A172 (cell line): ENCODE measurements at places on chromosomes 5 and 9.

DNA sequence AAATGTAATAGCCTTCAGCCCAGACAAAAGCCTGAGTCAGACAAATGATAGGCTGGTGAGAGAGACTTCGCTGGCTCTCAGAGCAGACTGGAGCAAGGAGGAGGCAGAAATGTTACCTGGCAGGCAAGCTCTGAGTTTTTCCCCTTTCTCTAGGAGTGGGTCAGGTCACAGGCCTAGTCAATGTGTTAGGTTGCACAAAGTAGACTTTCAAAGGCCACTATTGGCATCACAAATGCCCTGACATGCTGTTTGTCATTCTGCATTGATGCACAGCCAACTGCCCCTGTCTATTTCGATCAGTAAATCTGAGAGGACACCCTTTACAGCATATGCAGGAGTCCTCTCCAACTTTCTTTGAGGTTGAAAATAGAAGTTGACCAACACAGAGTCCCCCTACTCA is 15.5 kb upstream of the C1QTNF3 start:
- no peak for DNase-seq

DNA sequence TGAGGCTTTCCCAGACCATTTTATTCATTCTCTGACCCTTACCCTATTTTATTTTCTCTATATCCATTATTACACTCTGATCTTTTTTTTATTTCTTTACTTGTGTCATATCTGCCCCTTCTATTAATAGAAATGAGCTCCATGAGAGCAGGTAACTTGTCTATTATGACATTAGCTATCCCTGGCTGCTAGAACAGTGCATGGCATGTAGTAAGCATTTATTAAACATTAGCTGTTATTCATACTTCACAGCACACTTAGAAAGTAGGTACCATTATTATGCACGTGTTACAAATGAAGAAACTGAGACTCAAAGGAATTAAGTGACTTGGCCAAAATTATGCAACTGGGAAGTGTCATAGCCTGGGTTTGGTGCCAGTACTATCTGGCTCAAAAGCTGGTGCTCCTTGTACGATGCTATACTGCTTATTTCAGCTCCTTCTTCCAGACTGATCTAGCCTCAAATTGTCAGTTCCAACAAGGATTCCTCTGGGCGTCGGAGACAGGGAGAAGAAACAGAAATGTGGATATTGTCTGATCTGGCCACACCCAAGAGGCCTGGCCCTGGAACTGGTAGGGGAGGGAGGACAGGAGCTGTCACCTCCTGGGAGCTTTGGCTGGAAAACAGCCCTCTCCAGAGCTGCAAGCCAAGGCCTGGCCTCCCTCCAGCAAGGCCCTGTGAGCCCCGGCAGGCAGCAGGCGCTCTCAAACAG is 10.8 kb upstream of the NIPAL4 start:
- DNase-seq = no peak

- DNase-seq = no peak
Observed at GRCh38 chr5:119359737-119360413, 4.1 kb downstream of the TNFAIP8 start.

DNA sequence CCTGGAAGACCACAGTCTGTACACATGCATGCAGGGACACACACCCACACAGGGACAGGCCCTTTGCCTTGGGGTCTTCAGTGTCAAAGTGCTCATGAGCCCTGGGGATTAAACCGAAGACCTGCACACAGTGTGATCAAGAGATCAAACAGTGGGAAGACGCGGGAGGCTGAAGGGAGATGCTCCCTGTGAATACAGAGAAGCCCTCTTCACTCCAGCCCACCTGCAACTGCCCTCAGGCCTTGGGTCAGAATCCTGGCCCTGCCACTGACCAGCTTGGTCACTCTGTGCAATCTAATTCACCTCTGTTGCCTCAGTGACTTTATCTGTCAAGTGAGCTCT is 2.9 kb downstream of the RALGDS start:
- no peak for DNase-seq

- DNase-seq = peak; percentile 14
Observed at GRCh38 chr5:9834871-9835770, 205.0 kb upstream of the TAS2R1 start.

DNA sequence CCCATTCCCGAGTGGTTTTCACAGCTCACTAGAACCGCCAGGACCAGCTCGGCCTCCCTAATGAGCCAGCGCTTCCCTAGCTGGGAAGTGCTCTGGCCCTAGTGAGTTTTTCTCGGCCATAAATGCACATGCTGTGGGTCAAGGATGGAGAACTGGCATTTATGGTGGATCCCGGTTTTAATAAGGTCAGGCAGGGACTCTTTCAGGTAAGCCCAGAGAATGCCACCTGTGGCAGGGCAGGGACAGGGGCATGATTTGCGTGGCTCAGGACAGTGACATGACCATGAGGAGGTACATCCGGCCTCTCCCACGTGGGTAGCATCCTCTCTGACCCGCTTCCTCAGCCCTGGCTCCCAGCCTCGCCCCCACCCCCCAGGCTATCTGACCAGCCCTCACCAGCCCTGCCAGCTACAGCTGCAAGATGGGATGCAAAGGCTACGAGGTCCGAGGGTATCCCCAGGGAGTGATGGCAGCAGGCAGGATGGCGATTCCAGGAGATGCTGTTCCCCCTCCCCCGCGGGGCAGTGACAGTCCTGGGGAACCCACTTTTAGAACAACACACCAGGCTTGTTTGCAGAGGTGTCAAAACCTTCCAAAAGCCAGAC is 60.3 kb upstream of the ADAMTS2 start:
- DNase-seq = no peak

GRCh38 chr5:127870914-127871313 is 167.7 kb downstream of the CCDC192 start:
- no peak for DNase-seq

- peak; percentile 42 for DNase-seq
Observed at GRCh38 chr5:139446956-139447779, 7.8 kb upstream of the DNAJC18 start.

GRCh38 chr9:108869092-108869725 is 7.1 kb downstream of the ACTL7A start:
- DNase-seq = peak; percentile 58

GRCh38 chr9:100341889-100342288 is 10.9 kb downstream of the TEX10 start:
- DNase-seq = no peak

GRCh38 chr9:18350995-18351595 is 122.9 kb upstream of the ADAMTSL1 start:
- DNase-seq = no peak

- DNase-seq = no peak
Observed at GRCh38 chr5:146799231-146799630, 79.3 kb downstream of the PPP2R2B start.

- DNase-seq = no peak
Observed at GRCh38 chr5:89694026-89694550, 715.5 kb downstream of the CETN3 start.

- DNase-seq = peak; percentile 30
Observed at GRCh38 chr5:173880306-173880985, 7.7 kb upstream of the CPEB4 start.

DNA sequence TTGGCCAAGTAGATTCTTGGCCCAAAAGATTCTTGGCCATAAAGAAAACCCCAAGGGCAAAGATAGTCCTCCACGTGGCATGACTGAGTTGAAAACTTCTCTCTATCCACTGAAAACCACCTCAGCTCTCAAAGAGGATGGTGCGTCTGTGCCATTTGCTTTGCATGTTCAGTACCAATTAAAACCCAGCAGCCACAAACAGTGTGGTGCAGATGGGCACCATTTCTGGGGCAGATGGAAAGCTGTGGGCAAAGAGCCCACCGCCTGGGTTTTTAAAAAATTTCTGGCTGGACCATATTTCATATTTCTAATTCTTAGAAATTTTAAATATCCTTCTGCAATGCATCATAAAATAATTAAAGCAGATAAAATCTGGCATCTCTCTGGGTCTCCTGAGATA is 84.5 kb upstream of the PUM3 start:
- no peak for DNase-seq

DNA sequence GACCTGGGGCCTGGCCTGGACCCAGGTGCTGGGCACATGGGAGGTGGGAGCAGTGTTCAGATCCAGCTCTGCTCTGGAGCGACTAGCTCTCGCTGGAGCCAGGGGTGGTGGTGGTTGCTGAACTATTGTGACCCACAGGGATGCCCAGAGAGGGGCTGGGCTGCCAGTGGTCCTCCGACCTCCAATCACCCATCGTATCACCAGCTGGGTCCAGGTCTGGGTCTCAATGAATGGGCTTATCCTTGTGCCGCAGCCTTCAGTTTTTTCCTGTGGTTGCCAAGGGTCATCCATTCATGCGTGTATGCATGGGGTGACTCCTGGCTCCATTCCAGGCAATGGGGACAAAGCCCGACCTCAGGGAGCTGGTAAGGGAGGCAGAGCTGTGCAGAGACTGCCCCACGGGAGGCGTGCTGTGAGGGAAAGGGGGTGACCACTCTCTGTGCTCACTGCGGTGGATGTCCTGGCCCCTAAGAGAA is 68.6 kb upstream of the RNF130 start:
- DNase-seq = no peak

DNA sequence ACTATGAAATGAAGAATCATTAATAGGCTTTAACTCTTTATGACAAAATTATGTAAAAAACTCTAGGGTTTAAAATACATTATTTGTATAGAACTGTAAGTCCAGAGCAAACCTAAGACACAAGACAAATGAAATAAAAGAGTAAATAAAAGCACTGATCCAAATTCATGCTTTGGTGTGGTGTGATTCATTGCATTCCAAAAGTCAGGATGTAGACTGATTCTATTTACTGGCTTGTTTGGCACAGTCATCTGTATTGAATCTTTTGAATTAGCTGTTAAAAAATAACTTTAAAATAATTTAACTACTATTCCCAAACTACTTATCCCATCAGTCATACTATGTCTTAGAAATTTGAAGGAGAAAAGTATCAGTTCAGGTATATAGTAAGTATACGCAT is 31.1 kb downstream of the IL4 start:
- DNase-seq = peak; percentile 27

GRCh38 chr5:114948363-114948762 is 221.3 kb downstream of the TRIM36 start:
- DNase-seq = no peak

GRCh38 chr5:87103616-87104287 is 163.9 kb upstream of the RASA1 start:
- DNase-seq = no peak

GRCh38 chr5:52657247-52657645 is 130.5 kb upstream of the ITGA1 start:
- DNase-seq = peak; percentile 28

- no peak for DNase-seq
Observed at GRCh38 chr5:170397059-170397458, 7.9 kb upstream of the KCNMB1 start.

- no peak for DNase-seq
Observed at GRCh38 chr5:148989567-148989966, 73.3 kb downstream of the SH3TC2 start.

- DNase-seq = no peak
Observed at GRCh38 chr5:83919071-83920041, 198.7 kb upstream of the HAPLN1 start.

DNA sequence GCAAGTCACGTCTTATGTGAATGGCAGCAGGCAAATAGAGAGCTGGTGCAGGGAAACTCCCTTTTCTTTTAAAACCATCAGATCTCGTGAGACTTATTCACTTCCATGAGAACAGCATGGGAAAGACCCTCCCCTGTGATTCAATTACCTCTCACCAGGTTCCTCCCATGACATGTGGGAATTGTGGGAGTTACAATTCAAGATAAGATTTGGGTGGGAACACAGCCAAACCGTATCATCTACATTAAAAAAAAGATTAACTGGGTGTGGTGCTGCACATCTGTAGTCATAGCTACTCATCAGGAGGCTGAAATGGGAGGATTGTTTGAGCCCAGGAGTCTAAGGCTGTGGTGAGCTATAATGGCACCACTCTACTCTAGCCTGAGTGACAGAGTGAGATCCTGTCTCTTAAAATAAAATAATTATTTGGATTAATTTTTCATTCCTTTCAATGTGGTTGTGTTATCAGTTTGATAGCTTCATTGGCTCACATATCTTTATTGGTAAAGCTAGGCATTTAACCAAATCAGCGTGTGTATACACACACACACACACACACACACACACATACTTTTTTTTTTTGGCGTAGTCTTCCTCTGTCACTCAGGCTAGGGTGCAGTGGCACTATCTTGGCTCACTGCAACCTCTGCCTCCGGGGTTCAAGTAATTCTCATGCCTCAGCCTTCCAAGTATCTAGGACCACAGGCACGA is 21.8 kb downstream of the DENND4C start:
- peak; percentile 44 for DNase-seq

- no peak for DNase-seq
Observed at GRCh38 chr9:130379649-130379970, 65.2 kb upstream of the ASS1 start.

- DNase-seq = peak; percentile 25
Observed at GRCh38 chr5:137752905-137753690, 1.1 kb downstream of the HNRNPA0 start.

GRCh38 chr5:103602438-103602837 is 39.8 kb upstream of the NUDT12 start:
- DNase-seq = no peak

- no peak for DNase-seq
Observed at GRCh38 chr5:18366234-18366633, 732.0 kb downstream of the TAF11L14 start.

DNA sequence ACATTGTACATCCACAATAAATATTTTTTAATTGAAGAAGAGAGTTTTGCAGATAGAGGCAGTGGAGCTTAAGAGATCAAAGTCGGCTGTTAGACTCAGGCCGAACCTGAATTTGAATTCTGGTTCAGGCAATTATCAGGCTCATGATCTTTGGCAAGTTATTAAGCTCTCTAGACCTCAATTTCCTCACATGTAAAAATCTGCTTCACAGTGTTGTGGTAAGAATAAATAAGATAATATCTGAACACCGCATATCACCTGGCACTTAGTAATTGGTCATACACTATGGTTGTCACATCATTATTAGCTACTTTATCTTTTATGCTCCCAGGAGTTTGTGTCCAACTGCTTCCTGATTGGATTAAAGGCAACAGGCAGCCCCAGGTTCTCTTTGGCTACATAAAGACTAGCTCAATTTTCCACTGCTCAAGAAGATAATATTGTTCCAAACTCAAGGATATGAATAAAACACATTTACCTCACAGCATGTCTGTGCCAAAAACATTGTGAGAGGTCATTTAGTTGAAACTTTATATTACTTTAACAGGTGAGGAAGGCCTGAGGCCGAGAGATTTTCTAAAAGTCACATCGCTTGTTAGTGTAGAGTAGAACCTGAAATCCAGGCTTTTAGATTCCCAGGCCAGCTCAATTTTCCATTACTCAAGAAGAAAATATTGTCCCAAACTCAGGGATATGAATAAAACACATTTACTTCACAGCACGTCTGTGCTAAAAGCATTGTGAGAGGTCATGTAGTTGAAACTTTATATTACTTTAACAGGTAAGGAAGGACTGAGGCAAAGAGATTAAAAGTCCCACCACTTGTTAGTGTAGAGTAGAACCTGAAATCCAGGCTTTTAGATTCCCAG is 289.2 kb upstream of the PTGER4 start:
- DNase-seq = no peak

DNA sequence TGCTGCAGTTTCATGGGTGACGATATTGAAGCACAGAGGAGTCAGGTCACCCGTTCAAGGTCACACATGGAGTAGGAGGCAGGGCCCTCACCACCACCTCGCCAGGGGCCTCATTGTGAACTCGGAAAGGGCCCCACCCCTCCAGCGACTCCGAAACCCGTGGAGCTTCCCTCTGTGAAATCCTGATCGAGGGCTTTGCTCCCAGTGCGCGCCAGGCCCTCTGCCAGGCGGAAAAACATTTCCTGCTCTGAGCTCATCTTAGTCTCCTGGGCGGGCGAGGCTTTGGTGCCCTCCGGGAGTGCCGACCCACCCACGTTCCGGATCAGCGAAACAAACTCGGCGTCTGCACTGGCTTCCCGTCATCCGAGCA is 75.0 kb upstream of the FCN1 start:
- DNase-seq = no peak
